Right cardiac atrium (tissue), 5 donors: ENCODE measurements at places on chromosomes 3 and 15. TPM values are rescaled to one million over a fixed set of nuclear protein-coding genes. Genes with fewer than 3 reads are reported as not detected.

GNAT1 gene
- not detected for polyA plus RNA-seq

HCLS1 gene
- polyA plus RNA-seq, result 12.3 TPM

SEC22A gene
- polyA plus RNA-seq, result 7.0 TPM

HIGD2B gene
- not detected for polyA plus RNA-seq

MAP4 gene
- 267 TPM for polyA plus RNA-seq

SKOR1 gene
- polyA plus RNA-seq, result 0.11 TPM

SLC7A14 gene
- polyA plus RNA-seq, result 0.05 TPM

ADPGK gene
- 12.6 TPM for polyA plus RNA-seq

PLD1 gene
- 17.0 TPM for polyA plus RNA-seq

KLF13 gene
- polyA plus RNA-seq, result 52.7 TPM

PLCH1 gene
- 1.1 TPM for polyA plus RNA-seq

- DNase-seq, result no peak
Observed at GRCh38 chr3:47432673-47433072, 43.1 kb downstream of the SCAP start.

DNA sequence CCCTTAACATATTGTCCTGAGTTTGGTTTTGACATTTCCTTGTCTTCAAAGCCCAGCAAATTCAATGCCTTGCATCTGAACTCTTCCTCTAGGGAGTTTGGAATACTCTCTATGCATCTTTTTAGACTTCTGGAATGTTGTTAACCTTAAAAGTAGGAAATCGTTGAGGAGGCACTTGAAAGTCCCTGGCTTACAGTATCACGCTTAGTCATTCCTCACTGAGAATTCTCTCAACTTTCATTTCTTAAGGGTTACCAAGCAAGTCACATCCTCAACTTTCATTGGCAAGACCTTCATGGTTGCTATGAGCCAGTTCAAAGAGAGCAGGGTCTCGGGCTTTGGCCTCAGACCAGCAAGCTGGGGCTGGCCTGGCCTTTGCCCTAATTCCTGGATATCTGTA, 89.9 kb downstream of the ASB7 start:
- DNase-seq, result no peak

GRCh38 chr15:74778599-74778970, 3.3 kb upstream of the CSK start:
- DNase-seq, result no peak

GRCh38 chr3:147393943-147394883, 12.1 kb downstream of the ZIC4 start:
- no peak for DNase-seq

DNA sequence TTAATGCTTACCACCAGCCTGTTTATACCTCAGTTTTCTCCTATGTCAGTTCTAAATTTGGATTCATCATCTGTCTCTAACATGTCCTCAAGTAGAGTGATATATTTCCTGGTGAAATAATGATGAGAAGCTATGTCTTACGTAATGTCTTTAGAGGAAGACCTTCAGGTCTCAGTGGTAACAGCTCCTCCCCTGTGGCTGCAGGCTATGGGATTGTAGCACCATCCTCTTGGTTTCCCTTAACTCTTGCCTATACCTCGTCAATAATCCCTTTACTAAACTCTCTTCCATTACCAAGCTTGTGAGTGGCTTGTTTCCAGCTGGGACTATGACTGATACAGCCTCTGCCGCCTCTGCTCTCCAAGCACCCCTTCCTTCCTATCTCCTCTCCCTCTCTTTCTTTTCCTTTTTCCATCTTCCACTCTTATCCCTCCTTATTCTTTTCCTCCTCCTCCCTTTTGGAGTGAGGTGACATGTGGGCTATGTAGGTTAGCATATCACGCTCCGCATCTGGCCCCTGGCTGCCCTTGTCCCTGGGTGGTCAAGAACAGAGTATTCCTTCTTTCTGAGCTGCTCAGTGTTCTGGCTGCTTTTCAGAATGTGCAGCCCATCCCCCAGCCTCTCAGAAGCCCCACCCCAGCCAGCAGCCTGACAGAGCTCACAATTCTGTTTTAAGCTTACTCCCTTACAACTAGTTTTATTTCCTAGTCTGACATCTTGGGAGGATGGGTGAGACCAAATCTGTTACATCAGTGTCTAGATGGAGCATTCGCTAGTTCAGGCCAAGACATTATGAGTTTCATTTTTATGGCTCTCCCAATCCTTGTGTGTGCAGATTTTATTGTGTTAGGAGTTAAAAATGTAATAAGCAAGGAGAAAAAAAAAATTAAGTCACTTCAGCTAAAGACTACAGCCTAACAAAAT, 75.0 kb upstream of the RNU6-1 start:
- DNase-seq, result peak; percentile 62

- no peak for DNase-seq
Observed at GRCh38 chr15:81880833-81881232, 165.0 kb downstream of the MEX3B start.

GRCh38 chr15:74200412-74200815, 2.2 kb downstream of the STRA6 start:
- DNase-seq, result peak; percentile 64

- DNase-seq, result no peak
Observed at GRCh38 chr15:57596301-57596855, 4.7 kb downstream of the MYZAP start.

DNA sequence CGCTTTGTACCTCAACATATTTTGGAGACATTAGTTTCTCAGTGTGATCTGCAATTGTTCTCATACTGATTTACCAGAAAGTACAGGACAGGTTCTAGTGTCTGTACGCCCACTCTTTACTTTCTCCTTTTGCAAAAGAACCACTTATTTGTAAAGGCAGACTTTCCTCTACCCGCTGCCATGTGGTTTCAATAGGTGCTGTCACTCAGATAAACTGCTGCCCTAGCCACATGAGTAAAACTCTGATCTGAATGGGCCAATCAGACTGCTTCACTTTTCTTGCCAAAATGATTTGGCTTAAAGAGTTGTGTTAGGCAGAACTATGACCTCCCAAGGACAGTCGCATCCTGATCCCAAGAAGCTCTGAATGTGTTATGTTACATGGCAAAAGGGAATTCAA, 984.6 kb upstream of the NR2F2 start:
- DNase-seq, result no peak
